Ovary (tissue), 10 donors: ENCODE measurements at places on chromosomes 5 and 9. TPM values are rescaled to one million over a fixed set of nuclear protein-coding genes. Genes with fewer than 3 reads are reported as not detected.

- no peak for DNase-seq
These were observed 232.6 kb upstream of the ADAMTS16 start for GRCh38 chr5:4907571-4907970.

The OTULINL gene
- polyA plus RNA-seq, result 5.6 TPM

The CD74 gene
- polyA plus RNA-seq, result 1,292 TPM

DNA sequence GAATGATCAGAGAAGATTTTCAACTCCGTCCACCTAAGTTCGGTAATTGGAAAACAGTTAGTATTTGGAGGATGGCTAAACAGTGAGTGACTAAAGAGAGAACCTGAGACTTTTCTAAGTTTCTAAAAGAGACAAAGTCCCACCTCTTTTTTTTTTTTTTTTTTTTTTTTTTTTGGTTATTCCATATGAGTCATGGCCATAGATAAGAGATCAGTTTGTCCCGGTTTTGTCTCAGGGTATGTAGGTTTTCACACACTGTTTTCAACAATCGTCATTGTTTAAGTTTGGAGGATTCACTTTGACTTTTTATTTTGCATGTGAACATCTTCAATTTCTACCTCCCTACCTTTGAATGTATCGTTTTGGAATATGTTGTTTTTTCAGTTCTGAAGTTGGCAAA, 85.9 kb downstream of the NTRK2 start:
- DNase-seq, result no peak

- DNase-seq, result no peak
These were observed 123.3 kb downstream of the PHF2 start for GRCh38 chr9:93699650-93700049.

- DNase-seq, result no peak
These were observed 49.3 kb downstream of the SPRY4 start for GRCh38 chr5:142275496-142275895.

- no peak for DNase-seq
These were observed 92.4 kb downstream of the UNC13B start for GRCh38 chr9:35254237-35254636.

DNA sequence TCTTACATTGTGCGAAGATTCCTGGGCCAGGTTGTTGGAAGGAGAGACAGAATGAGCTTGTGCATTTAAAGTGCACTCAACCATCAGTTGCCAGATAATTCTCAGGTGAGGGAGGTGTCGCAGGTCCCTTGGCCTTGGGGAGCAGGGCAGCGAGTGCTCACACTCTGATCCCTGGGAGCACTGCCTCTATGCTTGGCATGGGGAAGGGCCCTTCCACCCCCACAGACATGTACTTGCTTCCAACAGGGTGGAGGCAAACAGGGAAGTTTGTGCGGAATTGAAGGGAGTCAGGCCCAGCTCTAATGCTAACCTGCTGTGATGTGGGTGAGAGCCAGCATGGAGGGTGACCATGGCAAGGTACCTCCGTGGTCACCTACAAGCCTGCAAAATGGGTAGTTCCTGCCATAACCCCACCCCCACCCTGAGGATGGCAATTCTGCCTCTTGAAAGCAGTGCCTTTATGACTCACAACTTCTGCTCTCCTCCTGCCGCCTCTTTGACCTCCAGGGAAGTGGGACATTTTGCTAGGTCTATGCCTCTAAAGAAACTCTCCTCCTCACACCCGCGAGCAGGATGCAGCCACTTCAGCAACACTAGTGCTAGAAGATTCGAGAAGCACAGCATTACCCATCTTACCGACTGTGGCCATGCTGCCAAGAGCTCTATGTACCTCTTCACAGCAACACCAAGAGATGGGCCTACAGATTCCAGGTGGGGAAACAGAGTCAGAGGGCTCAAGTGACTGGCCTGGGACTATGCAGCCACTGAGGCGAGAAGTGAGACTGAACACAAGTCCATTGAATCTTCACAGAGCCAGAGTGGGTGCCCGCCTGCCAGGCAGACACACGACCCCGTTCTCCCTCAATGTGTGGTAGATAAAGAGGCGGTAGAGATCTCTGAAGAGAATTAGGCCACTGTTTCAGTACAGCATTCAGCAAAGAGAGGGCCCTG, 22.1 kb upstream of the SLC25A51 start:
- DNase-seq, result no peak

DNA sequence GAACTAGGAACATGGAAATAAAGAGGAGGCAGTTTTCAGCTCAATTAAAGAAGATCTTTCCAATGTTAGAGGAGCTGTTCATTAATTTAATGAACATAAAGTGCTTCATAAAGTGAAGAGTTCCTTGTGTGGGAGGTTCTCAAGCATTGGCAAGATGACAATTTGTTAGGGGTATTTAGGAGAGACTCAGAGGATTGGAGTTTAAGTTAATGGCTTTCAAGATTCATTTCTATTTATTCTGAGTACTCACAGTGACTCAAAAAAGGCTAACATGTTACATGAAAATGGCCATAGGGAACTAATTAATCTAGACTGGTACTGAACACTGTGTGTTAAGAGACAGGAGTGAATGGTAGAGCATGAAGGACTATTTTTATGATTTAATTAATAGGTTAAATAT, 55.4 kb upstream of the CDH12 start:
- DNase-seq, result no peak

The TNFSF8 gene
- polyA plus RNA-seq, result 5.2 TPM

The TTC1 gene
- 99.5 TPM for polyA plus RNA-seq

The FAM200C gene
- polyA plus RNA-seq, result 7.9 TPM

- DNase-seq, result no peak
These were observed 250.2 kb upstream of the PTGER4 start for GRCh38 chr5:40429258-40430100.

DNA sequence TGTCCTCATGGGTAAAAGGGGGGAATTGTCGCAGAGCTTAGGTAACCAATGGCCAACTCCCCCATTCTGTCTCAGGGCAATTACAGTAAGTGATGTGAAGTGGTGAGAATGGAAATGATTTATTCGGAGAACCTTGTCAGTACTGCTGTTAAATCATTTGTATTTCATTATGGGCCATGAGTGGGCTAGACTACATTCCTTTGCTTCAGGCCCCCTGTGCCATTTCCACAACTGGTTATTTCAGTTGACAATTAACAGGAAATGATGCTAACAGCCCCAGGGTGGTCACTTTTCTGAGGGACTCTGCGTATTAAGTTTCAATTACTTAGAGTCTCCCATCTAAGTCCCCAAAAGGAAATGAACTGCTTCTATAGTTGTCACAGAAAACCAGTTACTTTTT, 653.7 kb downstream of the CCDC171 start:
- DNase-seq, result no peak

GRCh38 chr5:322281-322941, 897 bp downstream of the AHRR start:
- no peak for DNase-seq

The FUT7 gene
- polyA plus RNA-seq, result not detected
